ENCODE measurements at places on chromosomes 2 and 18.

GRCh38 chr2:46837112-46837454, 78.5 kb downstream of the MCFD2 start:
- DNase-seq, result no peak

DNA sequence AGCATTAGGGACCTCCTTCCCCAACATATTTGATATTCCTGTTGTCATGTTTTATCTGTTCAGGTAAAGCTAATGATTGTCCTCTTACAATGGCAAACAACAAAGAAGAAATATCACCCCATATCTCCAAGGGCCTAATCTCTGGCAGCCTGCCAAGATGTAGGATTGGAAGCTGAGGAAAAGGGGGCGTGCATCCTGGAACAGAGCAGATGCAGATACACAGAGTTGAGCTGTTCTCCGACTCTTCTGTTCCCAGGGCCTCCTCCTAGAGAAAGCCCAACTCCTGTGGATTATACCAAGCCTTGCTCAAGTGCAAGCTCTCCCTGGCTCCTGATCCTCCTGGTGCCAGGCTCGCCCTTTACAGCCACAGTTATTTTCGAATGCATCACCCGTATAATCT, 35.2 kb upstream of the CD207 start:
- DNase-seq, result no peak

- DNase-seq, result no peak
Measured at GRCh38 chr2:170243118-170243837, 65.3 kb downstream of the MYO3B start.

GRCh38 chr2:237306083-237306786, 107.7 kb downstream of the COL6A3 start:
- DNase-seq, result no peak

DNA sequence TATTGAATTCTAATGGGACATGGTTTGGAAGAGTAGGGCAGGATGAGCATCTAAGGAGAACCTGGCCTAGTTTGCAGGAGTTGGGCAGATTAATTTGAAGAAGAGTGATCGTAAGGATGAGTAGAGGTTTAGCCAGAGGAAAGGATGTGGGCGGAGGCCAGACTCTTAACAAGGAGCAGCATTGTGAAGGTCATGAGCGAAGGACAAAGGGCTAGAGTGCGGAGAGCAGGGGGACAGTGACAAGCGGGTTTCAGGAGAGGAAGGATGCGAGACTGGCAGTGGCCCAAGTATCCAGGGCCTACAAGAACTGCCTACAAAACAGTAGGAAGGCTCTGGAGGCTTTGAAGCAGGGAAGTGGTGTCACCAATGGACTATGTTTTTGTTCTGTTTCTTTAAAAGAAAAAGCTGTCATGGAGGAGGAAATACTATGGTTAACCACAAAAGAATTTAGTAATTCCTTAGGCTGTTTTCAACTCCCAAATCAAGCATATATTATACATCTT, 20.1 kb downstream of the SLC66A3 start:
- DNase-seq, result no peak

GRCh38 chr2:224847961-224848850, 132.0 kb upstream of the CCDC195 start:
- DNase-seq, result peak; percentile 32
